T47D (cell line): ENCODE measurements at places on chromosomes 1 and 21.

GRCh38 chr21:26736449-26736848, 108.8 kb downstream of the ADAMTS1 start:
- no peak for DNase-seq

DNA sequence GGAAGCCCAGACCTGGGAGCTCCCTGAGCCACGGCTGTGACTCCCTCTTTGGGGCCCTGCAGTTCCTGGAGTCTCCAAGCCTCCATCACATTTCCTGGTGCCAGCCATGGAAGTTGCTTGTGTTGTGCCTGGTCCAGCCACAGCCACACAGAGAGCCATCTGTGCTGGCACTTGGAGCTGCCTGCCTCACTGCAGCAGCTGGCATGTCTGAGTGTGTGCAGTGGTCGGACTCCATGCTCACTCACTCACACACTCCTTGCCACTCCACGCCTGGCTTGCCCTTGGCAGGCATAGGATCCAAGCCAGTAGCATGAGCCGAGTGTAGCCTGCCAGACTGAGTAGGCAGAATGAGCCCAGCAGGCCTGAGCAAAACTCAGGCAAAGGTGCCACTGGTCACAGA, 516.3 kb upstream of the BEND5 start:
- DNase-seq: no peak

- DNase-seq: no peak
Observed at GRCh38 chr1:151290709-151291303, 8.7 kb downstream of the ZNF687 start.

- DNase-seq: no peak
Observed at GRCh38 chr1:208234721-208235120, 9.5 kb downstream of the PLXNA2 start.

DNA sequence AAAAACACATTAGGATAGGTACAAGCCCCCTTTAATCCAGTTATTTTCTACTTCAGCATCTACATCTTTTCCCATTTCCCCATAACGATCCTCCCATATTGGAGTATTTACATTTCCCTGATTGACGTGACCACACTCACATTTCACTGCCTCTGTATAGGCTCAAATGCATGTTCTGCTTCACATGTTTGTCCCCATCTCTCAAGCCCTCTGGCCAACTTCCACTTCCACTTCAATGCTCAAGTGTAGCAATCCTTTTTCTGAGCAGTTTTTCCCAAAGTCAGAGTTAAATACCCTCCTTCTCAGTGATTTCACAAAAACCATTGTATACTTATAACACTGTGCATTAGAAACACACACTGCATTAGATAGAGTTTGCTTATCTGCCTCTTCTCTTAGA, 61.8 kb upstream of the TTLL7 start:
- no peak for DNase-seq

- DNase-seq: no peak
Observed at GRCh38 chr1:19462781-19463503, 22.4 kb downstream of the CAPZB start.

DNA sequence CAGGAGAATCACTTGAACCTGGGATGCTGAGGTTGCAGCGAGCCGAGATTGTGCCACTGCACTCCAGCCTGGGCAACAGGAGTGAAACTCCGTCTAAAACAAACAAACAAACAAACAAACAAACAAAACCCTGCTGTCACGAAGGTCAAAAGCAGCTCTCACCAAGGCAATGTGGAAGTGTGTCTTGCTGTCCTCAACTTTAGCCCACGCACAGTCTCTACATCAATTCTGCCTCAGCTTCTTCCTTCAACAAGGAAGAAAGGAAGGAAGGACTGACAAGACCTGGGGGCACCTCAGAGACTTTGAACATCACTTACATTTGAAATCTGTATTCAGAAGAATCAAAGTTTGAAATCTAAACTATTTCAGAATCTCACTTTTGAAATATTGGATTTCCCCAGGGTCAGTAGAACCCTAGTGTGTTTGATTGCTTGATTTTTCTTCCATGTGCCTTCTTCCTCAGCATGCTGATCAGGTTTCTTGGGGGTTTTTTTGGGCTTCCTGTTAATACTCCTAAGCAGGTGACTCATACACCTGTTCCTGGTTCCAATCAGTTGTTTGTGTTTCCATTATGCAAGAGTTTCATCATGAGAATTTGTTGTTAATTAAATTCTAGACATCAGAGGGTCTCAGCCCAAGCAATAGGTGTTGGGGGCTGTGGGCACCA, 6.5 kb upstream of the CSTB start:
- no peak for DNase-seq

DNA sequence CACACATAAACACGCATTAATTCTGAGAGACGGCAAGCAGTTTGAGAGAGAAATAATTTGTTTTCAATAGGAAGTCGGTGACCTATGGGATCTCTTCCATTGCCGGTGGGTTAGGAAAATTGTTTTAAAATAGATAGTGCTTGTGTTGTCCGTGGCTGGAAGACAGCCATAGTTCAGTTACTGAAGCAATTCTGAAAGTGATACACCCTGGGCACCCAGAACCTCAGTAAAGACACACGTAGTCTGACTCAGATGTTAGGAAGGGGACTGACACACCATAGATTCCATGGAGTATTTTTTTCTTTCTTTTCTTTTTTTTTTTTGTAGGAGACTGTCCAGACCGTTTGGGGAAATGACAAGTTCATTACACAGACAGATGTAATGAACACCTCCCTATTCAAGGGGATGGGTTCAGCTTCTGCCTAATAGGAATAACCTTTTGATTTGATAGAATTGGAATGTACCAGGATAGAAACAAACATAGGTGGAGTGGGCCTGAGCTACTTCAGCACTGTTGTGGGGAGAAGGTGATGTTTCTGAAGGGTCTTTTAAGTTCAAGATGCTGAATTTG, 1.6 kb downstream of the C1orf21 start:
- no peak for DNase-seq

- DNase-seq: no peak
Observed at GRCh38 chr1:211737115-211738035, 62.0 kb upstream of the NEK2 start.

- no peak for DNase-seq
Observed at GRCh38 chr1:64111787-64112186, 91.6 kb upstream of the UBE2U start.

- DNase-seq: no peak
Observed at GRCh38 chr1:235009561-235010306, 118.9 kb downstream of the TOMM20 start.

- no peak for DNase-seq
Observed at GRCh38 chr1:183272390-183272848, 86.4 kb downstream of the LAMC2 start.

- DNase-seq: no peak
Observed at GRCh38 chr1:207952617-207953542, 42.0 kb upstream of the CD34 start.
